ENCODE measurements at places on chromosomes 2 and 18.

DNA sequence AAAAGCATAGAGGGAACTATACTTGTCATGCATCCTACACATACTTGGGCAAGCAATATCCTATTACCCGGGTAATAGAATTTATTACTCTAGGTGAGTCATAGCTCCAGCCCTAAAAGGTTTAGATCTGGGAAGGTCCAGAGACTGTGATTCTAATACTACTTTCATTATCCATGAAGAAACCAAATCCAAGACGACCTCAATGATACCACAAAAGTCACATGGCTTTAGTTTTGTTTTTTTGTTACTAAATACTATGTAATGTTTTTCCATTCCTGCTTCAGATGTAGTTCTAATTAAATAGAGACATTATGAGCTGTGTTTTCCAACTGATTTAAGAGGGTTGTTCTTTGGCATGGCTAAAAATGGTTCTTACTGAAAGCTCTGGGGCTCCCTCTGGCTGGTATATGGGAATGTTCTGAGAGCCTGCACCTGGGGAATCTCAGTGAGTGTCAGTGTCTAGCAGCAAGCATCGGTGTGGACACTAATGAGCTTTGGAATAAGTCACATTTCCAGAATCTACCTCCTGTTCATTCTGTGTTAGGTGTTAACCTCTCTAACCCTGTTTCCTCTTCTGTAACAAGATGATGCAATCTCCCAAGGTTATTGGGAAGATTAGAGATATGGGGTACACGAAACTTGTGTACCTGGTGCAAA lies 20.5 kb upstream of the IL1RL2 start:
- DNase-seq = no peak

DNA sequence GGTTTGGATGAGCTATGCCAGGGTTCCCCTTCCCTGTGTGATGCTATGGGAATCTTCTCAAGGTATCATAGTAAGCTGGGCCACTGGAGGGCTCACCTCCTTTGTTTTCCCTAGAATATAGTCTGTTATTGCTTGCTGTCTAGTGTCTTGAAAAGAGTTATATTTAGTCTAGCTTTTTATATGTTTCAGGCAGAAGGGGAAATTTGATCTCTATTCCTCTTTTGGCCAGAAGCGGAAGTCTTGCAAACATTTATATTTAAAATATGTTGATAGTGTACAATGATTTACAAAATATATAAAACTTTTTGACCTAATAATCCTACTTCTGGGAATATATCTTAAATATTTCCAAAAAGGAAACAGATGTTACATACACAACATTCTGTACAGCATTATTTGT lies 260.7 kb downstream of the FHOD3 start:
- DNase-seq = no peak

DNA sequence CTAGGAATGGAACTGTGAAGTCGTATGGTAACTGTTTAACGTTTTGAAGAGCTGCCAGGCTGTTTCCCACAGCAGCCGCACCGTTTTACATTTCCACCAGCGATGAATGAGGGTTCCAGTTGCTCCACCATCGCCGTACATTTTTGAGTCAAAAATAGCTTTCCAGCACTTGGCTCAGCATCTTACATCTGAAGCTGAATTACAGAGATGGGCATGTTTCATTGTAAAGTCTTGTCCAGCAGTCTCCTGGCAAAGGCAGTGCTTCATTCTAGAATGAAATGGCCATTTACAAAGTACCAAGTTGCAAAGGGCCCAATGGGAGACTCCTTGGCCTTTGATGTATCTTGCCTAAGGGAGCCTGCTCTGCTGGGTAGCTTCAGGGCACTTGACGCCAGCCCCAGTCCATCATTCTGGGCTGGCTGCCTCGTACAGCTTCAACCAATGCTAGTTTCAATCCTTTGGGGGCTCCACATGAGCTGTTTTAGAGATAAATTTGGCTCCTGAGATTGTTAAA lies 45.1 kb downstream of the ATIC start:
- DNase-seq = no peak

GRCh38 chr2:9535177-9535576 lies 20.5 kb downstream of the ADAM17 start:
- DNase-seq = no peak

- no peak for DNase-seq
Measured at GRCh38 chr2:141766225-141766624, 364.6 kb downstream of the LRP1B start.

DNA sequence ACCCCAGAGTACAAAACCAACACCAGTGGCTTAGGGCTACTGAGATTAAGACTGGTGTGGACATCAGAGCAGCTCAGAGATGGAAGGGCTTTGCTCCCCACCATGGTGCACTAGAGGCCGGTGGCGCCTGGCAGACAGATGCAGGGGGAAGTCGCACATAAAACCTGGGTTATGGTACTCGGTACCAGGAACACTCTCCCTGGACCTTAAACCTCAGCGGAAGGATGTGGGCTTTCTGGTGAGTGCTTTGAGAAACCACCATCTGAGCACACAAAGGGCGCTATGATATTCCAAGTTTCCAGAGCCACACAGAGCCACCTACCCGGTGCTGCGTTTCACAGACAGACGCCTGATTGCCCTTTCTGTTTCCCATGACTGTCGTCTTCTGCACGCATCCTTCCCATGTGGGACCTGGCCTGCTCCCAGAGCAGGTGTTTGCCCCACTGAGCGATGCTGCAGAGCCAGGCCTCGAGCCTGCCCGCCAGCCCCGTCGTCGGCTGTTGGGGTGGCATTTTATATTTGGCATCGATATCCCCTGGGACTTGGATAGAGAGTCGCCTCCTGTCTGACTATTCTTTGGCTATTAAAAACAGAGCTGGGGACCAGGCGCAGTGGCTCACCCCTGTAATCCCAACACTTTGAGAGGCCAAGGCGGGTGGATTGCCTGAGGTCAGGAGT lies 89.5 kb upstream of the ODC1 start:
- no peak for DNase-seq

GRCh38 chr2:232901736-232902578 lies 31.9 kb downstream of the SNORC start:
- DNase-seq = no peak
